Ovary (tissue), 10 donors: ENCODE measurements at places on chromosomes 11 and 22. TPM values are rescaled to one million over a fixed set of nuclear protein-coding genes. Genes with fewer than 3 reads are reported as not detected.

DNA sequence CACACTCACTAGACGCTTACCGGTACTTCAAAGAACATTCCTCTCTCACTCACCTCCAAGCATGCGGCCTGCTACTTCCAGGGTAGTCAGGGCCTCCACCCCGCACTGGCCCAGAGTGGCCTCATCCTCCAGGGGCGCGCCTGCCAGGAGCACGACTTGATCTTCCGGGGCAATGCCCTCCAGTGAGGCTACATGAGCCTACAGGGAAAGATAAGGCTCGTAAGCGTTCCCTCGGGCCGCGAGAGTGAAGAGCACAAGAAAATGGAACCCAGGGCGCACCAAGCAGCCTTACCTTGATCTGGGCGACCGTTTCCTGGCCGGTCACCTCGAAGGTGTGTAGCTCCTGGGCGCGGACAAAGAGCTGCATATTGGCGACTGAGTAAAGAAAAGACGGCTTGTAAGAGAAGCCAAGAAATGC lies 478 bp downstream of the FAU start:
- DNase-seq, result peak; percentile 47

APOBEC3C gene
- 88.9 TPM for polyA plus RNA-seq

CHRM4 gene
- not detected for polyA plus RNA-seq

GRCh38 chr22:45210174-45210573 lies 30.5 kb downstream of the KIAA0930 start:
- no peak for DNase-seq

DNA sequence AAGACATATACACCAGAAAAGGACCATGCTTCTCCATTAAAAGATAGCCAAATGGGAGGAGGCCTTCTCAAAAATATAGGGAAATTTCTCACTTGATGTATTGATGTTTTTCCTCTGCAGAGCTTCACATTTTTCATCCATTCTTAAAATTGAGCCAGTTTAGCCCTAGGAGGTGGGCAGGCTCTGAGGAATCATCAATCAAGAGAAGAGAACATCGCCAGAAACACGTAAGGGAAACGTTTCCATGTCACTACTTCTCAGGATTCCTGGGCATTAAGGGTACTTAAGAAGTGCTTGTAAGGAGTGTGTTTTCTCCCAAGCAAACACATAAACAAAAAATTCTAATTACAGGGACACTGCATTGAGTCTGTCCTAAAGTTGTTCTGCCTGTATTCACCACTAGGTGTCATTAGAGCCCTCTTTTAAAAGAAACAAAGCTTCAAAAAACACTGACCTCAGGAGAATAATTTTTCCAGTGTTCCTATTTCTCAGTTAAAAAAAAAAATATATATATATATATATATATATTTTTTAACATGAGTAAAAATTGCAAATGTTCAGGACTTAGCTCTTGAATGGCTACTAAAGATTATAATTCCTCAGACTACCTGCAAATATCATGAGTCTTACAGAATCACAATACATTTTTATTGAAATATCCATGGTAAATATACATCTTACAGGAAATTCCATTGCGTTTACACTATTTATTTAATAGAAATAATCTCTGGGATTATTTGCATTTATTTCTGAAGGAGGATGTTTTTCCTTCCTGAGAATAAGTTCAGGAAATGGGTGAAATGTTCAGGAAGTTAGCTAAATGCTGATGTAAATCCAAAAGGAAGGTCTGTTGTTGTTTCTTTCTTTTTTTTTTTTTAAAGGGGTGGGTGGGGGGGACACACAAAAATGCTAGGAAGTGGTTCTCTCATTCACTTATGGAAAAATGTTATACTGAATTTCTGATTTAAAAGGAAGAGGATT lies 16.0 kb downstream of the FZD4 start:
- no peak for DNase-seq

DNA sequence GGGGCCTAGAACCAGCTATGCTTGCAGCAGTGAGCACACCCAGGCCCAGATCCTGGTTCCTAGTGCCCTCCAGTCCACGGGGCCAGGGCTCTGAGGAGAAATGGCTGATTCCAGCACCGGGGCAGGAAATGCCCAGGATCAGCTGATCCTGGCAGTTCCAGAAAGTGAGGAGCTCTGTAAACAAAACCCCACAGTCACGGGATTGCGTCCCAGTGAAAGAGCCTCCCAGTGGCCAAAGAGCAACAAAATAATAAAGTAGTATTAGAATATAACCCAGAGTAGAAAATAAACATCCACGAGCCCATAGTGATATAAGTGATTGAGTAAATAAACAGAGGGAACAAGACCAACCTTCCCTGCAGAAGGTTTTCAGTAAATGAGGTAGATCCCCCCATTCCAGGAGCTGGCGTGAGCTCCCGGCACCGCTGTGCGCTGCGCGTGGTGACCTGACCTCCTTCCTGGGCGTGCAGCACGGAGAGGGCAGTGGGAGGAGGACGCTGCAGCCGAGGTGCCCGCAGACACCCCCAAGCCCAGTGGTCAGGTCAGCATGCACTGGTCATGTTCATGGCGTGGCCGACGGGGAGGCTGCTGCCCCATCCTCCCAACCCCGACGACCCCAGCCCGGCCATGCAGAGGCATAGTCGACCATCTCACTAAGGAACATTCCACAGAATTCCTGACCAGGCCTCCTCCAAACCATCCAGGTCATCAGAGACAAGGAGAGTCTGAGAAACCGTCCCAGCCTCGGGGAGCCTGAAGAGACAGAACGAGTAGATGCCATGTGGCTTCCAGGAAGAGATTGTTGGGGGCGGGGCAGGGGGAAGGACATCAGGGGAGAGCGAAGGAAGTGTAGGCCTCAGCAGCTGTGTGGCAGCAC lies 19.8 kb downstream of the PTDSS2 start:
- peak; percentile 80 for DNase-seq

CCDC81 gene
- 2.0 TPM for polyA plus RNA-seq

DNA sequence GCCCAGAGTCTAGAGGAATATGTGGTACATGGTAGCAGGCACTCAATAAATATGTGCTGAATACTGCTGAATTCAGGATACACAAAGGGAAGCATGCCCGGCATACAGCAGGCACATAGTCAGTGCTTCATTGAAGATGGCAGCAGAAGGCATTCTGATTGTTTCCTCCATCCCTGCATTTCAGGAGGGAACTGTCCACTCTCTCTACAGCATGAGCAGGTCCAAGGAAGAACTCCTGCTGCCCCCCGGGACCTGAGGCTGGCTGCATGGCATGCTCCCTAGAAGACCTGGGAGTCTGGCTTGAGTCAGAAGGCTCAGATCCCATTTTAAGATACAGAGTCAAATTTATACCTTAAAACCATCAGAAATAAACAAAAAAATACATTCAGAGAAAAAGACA lies 319.3 kb upstream of the NARS2 start:
- no peak for DNase-seq

GRCh38 chr11:127843483-127844396 lies 743.6 kb downstream of the ETS1 start:
- DNase-seq, result peak; percentile 57

- DNase-seq, result peak; percentile 65
Observed at GRCh38 chr11:2315395-2316168, 13.8 kb downstream of the TSPAN32 start.

DNA sequence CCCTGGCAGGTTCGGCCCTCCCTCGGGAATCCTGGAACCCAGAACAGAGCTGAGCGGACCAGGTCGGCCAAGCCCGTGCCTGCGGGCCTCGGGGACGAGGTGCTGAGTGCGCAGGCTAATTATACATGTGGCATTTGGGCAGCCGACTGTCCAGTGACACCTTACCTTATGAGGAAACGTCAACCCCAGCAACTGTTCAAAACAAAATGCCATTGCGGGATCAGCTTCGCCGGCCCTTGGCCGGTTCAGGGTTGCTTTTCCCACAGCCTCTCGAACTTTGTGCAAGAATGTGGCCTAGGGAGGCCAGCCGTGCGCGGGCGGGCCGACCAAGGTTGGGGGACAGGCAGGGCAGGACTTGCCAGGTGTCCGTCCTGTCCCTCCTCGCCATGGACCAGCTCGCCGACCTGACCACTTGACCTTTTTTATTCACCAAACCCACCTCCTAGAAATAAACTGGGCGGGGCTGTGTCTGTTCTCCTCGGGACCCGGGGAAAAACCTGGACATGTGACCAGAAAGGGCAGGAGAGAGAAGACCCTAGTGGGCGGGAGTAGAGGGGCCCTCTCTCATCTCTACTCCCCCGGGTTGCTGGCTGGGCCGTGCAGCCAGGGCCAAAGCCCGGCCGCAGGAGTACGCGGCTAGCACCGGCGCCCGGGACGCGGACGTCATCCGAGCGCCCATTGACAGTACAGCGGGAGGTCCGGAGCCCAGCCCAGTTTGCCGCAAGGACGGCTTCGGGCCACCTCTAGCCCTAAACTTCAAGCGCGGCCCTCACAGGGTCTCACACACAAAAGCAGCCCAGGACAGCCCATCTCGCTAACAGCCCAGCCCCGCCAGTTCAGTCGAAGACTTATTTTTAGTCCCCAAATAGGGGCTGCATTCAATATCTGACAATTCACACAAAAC lies 134.3 kb upstream of the C11orf58 start:
- peak; percentile 21 for DNase-seq
